ENCODE measurements at places on chromosomes 4 and X.

GRCh38 chrX:150844016-150844415, 54.5 kb downstream of the CD99L2 start:
- no peak overlapping the region for H3K4me3 ChIP-seq
- H3K36me3 ChIP-seq: no peaks in the 10 kb centered on the region
- no peak for DNase-seq
- no peak overlapping the region for H3K27ac ChIP-seq
- H3K27me3 ChIP-seq: no peaks in the 10 kb centered on the region

DNA sequence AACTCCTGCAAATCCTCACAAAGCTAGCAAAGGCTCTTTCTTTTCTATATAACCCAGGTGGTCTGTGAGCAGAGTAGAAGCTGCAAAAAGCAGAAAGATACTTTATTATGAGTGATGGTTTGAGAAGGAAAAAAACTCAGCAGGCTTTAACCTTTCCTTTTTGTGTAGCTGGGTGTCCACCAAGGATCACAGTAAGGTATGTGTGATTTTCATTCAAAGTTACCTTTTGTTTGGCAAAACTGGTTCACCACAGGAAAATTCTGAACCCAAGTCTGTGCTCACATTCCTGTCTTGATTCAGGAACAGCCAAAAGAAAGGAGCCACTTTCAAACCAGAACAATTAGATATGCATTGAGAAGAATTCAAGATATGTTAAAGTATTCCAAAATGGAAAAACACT, 35.7 kb downstream of the FRAS1 start:
- peaks cover 16% of the 10 kb centered on the region for H3K27me3 ChIP-seq
- H3K4me1 ChIP-seq: no peaks in the 10 kb centered on the region
- no peak for DNase-seq
- H3K4me3 ChIP-seq: no peak overlapping the region
- H3K36me3 ChIP-seq: no peaks in the 10 kb centered on the region
- no peak overlapping the region for H3K27ac ChIP-seq

DNA sequence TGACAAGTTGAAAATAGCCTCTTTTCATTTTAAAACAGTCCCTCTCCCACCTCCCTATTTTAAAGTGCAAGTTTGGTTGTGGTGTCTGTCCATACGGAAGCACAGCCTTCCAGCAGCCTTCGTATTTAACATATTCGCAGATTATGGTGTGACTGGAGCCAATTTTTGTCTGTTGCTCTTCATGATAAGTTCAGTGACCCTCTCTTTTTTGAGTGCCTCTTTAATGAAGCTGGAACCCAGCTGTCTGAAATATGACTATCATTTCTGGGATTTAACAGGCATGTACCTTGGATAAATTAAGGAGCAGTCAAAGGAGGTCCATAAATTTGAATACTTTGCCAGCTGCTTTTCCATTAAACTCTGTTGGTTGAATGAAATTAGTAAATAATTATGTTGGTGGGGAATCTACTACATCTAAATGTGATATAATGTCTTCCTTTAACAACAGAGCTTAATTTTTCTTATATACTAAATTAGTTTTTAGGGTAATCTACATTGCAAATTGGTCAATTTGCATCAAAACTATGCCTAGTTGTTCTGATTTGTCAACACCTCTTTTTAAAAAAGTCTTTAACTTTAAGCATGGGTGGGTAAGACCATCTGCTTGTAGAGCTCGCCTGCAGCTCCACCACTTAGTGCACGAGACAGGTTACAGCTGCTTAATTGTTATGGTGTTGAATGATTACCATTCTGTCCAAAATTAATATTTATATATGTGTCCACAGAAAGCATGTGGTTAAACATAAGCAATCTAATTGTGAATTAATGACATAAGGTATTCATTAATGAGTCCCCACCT, 216.6 kb downstream of the DCTD start:
- no peak overlapping the region for H3K27ac ChIP-seq
- no peaks in the 10 kb centered on the region for H3K36me3 ChIP-seq
- no peak overlapping the region for H3K4me3 ChIP-seq
- DNase-seq: no peak

GRCh38 chrX:130125091-130125874, 15.0 kb upstream of the ELF4 start:
- no peak overlapping the region for H3K4me3 ChIP-seq
- no peak overlapping the region for H3K27ac ChIP-seq
- peaks cover 4% of the 10 kb centered on the region for H3K4me1 ChIP-seq
- peaks cover 22% of the 10 kb centered on the region for H3K36me3 ChIP-seq
- DNase-seq: no peak
- no peaks in the 10 kb centered on the region for H3K27me3 ChIP-seq

DNA sequence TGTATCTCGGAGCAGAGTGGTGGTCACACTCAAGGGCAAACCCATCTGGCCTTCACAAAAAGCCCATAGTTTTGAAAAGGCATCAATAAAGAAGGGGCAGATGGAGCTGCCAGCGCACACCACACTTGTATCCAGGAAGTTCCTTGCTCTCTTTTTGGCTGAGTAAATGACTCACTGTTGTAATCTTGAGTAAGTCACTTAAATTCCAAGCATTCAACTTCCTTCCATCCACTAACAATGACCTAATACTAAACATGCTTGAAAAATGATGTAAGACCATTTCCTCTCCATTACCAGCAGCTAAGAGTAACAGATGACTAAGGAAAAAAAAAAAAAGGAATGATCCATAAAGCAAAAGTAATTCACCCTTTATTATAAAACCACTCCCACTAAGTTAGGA, 32.4 kb upstream of the MYOZ2 start:
- no peak overlapping the region for H3K4me3 ChIP-seq
- H3K27me3 ChIP-seq: peaks cover 5% of the 10 kb centered on the region
- peaks cover 3% of the 10 kb centered on the region for H3K4me1 ChIP-seq
- no peak for DNase-seq
- H3K36me3 ChIP-seq: no peaks in the 10 kb centered on the region
- H3K27ac ChIP-seq: no peak overlapping the region

DNA sequence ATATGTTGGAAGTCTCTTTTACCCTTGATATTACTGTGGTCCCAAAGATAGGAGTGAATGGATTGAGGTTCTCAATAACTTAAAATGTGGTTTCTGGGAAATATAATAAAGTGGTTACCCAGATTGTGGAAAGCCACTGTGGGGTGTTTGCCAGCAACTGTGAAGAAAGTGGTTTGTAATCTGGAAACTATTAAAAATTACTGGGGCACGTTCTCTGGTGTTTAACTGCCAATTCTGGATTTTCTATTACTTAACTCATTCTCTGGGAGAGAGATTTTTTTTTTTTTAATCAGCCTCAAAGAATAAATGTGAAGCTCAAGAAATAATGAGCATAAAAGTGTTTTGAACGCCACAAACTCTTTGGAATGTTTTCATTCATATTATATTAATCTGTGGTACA, 4.9 kb upstream of the CXCL6 start:
- peaks cover 4% of the 10 kb centered on the region for H3K27me3 ChIP-seq
- no peaks in the 10 kb centered on the region for H3K4me1 ChIP-seq
- no peak for DNase-seq
- no peak overlapping the region for H3K4me3 ChIP-seq
- H3K36me3 ChIP-seq: no peaks in the 10 kb centered on the region

DNA sequence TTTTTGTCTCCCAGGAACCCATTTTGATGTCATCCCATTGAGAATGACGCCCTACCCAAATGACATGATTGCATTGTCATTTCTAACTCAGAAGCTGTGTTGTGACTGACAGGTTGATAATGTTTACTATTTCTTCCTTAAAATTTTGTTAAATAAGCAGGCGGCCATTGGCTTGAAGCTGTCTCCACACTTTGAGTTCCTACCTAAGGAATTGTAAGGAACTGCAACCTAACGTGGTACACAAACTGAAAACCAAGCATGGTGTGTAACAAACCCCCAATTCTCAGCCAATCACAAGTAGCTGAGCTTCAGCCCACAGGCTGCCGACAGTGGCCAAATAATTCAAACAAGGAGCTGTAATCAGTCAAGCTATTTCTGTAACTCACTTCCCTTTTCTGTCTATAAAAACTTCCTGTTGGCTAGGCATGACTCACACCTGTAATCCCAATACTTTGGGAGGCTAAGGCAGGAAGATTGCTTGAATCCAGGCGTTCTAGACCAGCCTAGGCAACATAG, 2.9 kb upstream of the MND1 start:
- H3K27me3 ChIP-seq: peaks cover 20% of the 10 kb centered on the region
- no peak overlapping the region for H3K27ac ChIP-seq
- no peak for DNase-seq

DNA sequence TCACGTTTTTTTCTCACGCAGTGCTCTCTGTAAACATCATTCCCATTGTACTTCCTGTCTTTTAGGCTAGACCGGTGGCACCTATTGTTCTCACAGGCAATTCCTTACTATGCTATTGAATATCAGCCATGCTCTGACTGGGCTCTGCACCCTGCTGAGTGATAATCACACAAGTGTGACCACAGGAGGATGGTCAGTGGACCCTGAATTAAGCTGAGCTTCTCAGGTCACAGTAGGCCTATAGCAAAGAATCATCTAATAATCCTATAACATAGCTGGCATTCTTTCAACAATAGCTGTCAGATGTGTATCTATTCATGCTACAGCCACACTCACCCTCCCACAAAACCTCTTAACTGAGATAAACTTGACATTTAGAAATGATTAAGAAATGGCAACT, 2399.8 kb upstream of the TENM3 start:
- no peak overlapping the region for H3K27ac ChIP-seq
- H3K36me3 ChIP-seq: no peaks in the 10 kb centered on the region
- H3K27me3 ChIP-seq: no peaks in the 10 kb centered on the region
- H3K4me3 ChIP-seq: no peak overlapping the region

DNA sequence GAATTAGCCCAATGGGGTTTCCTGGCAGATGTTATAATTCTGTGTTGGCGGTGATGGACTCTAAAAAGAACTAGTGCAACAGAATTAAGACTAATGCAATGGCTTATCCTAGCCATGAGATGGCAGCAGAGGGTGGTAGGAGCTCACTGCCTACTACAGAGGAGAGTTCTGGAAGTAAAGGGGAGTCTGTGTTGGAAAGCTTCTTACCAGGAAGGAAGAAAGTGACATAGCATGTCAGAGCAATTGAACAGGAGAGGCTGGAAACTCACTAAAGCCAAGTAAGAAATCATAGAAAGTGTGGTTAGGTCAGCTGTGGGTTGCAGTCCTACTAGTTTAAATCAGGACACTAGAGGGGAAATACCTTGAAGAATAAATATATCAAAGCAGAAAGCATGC, 6.3 kb upstream of the TRPC5OS start:
- peaks cover 2% of the 10 kb centered on the region for H3K4me1 ChIP-seq
- no peak overlapping the region for H3K4me3 ChIP-seq
- H3K27ac ChIP-seq: no peak overlapping the region
- peaks cover 4% of the 10 kb centered on the region for H3K27me3 ChIP-seq
- no peaks in the 10 kb centered on the region for H3K36me3 ChIP-seq

DNA sequence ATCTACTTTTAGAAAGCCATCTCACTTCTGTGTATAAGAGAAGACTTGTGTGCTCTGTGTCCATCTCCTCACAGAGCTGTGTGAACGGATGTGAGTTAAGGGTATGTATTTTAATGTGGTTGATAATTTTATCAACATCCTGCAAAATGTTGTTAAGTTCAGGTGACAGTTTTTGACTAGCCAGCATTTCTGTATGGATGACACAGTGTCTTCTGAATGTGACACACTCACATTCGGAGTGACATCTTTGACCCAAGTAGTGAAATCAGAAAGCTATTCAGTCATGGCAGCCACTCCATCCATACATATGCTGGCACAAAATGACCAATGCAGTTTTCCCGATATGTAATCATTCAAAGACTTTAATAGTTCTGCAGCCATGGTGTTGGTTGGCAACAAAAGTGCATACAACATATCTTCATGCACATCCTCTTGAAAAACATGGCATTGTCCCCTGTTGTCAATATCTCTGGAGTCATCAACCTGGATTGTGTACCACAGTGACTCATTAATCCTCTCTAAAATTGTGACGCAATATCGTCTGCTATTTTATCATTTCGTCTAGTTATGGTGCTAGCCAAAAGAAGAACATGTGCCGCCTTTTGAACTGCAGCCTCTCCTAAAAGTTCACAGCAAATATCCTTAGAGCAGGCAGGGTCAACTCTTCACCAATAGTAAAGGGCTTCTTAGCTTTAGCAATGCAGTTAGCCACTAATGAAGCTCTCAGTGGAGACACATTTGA, 6.8 kb upstream of the FGF2 start:
- no peaks in the 10 kb centered on the region for H3K4me1 ChIP-seq
- H3K36me3 ChIP-seq: no peaks in the 10 kb centered on the region
- no peak overlapping the region for H3K27ac ChIP-seq
- no peak for DNase-seq
- H3K4me3 ChIP-seq: no peak overlapping the region
- peaks cover 22% of the 10 kb centered on the region for H3K27me3 ChIP-seq

DNA sequence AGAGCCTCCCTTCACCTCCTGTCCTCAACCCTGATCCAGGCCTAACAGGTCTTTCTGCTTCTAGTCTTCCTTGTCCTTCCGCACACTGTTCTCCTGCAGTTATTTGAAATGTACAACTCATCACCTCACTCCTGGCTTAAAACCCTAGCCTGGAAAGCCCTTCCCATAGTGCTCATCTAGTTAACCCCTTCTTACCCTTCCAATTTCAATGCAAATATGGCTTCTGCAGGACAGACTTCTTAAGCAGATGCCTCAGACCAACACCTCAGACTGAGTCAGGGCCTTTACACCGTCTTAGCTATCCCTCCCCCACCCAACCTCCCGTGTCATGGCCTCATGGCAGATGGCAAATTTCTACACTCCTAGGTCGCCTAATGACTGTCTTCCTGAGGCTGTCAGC, 130.4 kb downstream of the BCOR start:
- H3K27ac ChIP-seq: peak overlapping the region; percentile 28
- no peak for DNase-seq
- H3K4me1 ChIP-seq: peaks cover 31% of the 10 kb centered on the region
- H3K36me3 ChIP-seq: peaks cover 15% of the 10 kb centered on the region
- H3K27me3 ChIP-seq: no peaks in the 10 kb centered on the region
- H3K4me3 ChIP-seq: no peak overlapping the region

DNA sequence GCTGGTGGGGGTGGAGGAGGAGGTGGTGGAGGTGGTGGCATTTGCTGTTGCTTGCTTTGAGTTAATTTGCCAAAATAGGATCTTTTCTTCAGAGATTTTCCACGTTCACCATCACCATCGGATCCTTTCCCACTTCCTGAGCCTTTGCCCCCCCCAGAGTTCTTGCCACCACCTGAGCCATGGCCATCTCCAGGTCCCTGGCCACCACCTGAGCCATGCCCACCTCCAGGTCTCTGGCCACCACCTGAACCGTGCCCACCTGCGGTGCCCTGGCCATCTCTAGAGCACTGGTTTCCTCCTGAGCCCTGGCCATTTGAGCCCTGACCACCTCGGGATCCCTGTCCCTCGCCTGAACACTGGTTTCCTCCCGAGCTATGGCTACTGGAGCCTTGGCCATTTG, 1.9 kb downstream of the IRS4 start:
- H3K4me1 ChIP-seq: no peaks in the 10 kb centered on the region
- no peak overlapping the region for H3K27ac ChIP-seq
- H3K4me3 ChIP-seq: no peak overlapping the region
- DNase-seq: no peak
- no peaks in the 10 kb centered on the region for H3K36me3 ChIP-seq

GRCh38 chr4:96685691-96686090, 845.8 kb downstream of the PDHA2 start:
- no peaks in the 10 kb centered on the region for H3K4me1 ChIP-seq
- no peak for DNase-seq
- H3K27ac ChIP-seq: no peak overlapping the region
- H3K27me3 ChIP-seq: no peaks in the 10 kb centered on the region
- no peak overlapping the region for H3K4me3 ChIP-seq
